C1 segment of cervical spinal cord (tissue), 14 donors: ENCODE measurements at places on chromosomes 5 and 9.

- no peak for DNase-seq
These were observed 68.9 kb upstream of the SELENOP start for GRCh38 chr5:42880496-42881150.

- DNase-seq: no peak
These were observed 141.7 kb downstream of the FGF1 start for GRCh38 chr5:142544071-142544753.

DNA sequence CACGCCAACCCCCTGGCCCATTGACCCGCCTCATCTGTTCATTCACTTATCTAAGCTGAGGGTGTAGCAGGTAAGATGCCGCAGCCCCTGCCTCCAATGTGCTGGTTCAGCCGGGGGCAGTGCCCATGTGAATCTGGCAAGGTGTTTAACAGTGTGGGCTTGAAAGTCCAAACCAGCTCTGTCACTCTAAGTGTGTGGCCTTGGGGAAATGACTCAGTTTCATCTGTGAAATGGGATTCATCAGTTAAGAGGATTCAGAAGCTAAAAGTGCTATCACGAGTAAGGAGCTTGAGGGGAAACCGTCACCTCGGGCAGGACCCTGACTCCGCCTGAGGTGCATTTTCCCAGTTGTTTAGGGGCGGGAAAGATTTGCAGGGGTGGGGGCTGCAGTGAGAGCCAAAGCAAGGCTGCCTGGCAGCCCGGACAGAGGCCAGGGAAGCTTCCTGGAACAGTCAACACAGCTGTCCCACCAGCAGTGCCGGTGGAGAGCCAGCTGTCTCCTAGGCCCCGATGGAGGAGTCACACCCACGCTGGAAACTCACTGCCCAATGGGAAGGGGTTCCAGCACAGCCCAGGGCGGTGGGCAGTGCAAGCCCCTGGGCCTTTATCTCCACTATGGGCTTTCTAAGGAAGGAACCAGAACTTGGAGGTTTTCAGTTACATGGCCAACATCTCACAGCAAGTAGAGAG lies 9.7 kb upstream of the URM1 start:
- DNase-seq: no peak

- no peak for DNase-seq
These were observed 5.7 kb downstream of the SLC6A3 start for GRCh38 chr5:1439388-1440097.

DNA sequence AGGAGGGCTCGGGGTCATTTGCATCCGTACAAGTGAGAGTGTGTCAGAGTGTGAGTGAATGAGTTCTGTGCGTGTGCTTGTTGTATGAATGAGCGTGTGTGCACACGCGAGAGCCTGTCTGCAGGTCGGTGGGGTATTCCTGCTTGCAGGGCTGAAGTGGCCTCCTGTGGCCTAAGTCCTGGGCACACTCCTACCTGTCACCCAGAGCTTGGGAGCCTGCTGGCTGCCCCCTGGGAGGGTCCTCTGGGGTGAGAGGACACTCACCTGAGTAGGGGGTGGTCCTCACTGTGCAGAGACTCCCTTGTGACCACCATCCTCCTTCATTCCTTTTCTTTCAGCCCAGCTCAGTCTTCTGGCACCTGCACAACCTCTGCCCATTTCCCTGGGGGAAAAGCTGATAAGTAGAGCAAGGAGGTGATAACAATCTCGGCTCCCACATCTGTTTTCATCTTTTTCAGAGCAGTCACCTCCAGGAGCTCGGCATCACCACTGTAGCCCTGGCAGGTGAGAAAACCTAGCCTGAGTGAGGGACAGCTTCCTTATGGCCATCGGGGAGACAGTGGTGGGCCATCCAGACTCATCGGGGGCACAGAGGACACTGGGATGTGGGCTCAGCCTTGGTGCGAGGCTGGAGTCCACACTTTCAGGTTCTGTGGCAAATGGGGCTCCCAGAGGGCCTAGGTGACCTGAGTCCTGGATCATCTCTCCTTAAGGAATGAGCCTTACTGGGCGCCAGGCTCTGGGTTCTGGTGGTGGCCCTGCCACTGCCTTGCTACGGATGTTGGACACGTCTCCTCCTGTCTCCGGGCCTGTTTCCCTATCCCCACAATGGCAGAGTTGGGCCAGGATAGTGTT lies 38.7 kb upstream of the SYNPO start:
- DNase-seq: no peak

DNA sequence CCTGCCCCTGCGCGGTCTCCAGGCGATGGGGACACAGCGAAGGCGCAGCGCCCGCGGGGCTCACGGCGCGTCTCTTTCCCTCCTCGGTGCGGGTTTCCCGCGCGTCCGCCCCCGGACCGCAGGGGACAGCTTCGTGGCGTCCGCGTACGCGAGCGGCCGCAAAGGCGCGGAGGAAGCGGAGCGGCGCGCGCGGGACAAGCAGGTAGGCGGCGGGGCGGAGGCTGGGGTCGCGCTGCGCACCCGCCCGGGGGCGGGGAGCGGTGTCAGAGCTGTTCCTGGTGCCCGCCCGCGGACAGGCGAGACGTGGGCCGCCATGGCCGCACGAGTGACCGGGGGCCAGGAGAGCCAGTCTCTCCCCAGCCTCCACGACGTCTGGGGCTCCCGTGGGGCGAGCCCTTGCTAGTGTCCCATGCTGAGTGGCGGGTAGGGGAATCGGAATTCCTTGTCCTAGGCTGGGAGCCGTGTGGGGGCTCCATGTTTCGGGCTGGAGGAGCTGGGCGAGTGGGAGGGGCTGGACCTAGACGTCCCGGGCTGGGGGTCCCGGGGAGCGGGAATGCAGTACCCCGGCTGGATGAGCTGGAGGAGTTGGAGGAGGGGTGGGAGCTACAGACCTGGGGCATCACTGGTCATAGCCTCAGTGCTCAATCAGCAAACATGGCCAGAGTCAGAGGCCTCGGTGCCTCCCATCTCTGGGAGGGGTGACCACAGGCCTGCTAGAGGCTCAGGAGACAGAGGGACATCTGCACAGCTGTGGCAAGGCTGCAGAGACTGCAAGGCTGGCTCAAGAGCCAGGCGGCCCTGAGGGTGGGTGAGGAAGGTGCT lies 968 bp downstream of the NKD2 start:
- DNase-seq: no peak

DNA sequence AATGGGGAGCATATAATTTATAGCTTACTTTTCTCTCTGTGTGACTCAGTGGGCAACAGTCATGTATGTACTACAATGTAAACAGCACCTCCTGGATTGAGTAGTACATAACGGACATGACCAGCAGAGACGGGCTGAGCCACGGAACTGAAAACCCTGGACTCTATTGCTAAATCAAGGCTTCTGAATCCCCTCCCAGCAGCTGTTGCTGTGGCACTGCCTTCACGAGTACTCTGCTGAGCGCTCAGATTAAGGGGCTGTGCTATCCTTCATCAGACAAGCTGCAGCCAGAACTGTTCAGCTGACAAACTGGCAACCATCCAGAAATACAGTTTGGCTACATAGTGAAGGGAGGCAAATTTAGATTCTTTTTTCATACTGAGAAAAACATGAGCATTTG lies 131.3 kb upstream of the CCDC180 start:
- no peak for DNase-seq

GRCh38 chr9:70262948-70263347 lies 4.2 kb downstream of the SMC5 start:
- no peak for DNase-seq

GRCh38 chr5:151056379-151057325 lies 24.2 kb downstream of the TNIP1 start:
- no peak for DNase-seq

DNA sequence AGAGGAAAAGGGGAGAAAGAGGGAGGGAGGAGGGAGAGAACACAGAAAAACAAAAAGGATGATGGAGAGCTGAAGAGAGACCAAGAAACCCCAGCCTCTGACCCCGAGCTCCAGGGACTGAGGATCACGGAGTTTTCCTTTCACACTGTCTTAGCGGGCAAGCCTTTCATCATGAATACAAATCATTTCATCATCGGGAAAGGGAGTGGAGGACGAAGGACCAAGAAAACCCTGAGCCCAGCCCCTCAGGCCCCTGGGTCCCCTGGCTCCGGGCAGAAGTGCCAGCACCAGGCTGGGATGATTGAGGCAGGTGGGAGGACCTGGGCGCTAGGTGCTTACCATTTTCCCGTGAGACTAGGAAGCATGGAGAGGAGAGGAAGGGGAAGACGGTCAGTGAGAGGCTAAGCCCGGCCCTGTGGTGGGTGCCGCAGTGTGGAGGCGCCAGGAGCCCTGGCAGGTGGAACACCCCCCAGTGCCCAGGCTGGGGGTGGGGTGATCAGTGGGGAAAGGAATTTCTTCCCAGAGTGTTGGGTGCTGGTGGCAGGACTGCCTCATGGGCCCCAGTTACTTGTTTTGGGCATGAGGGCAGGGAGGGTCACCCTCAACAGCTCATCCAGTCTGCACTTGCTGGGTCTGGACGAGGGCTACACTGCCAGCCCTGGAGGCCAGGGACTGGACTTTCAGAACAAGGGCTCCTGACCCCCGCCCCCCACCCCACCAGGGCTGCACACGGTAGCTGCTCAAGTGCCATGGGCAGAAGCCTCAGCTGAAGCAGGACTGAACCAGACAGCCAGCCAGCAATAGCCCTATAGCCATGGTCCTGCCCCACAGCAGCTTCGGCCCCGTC lies 49.0 kb upstream of the SARDH start:
- DNase-seq: no peak

- no peak for DNase-seq
These were observed 164.2 kb downstream of the MEF2C start for GRCh38 chr5:88718736-88719135.

DNA sequence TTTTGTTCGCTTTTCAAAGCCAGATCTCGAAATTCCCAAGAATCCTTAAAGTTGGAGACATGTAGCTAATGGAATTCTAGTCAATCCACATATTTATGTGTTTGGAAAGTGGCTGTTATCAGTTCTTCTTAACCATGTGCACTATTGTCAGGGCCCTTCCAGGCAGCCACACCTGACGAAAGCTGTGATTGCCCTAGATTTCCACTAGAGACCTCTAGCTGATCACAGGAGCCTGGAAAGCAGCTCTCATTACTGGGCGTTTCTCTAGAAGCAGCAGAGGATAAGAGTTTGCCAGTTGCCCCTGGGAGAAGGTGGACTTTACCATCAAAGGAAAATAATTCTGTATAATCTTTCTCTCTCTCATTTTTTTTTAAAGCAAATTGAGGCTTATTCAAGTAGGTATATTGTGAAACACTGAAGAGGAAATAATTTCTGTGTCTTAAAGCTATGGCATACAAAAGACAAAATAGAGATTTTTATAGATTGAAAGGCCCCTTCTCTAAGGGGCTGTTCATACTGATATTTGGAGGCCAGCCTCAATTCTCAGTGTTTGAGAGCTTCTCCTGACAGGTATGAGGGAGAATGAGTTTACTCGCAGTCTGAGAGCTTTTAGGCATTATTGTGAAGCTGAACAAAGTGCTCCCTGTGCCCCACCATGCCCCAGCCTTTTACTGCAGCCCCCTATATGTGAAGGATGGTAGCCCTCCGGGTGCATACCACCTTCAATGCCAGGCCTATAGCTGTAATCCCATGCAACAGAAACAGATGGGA lies 405.4 kb upstream of the ACTBL2 start:
- no peak for DNase-seq
